Activated CD4-positive, alpha-beta T cell treated with anti-CD3 and anti-CD28 coated beads for 48 hours (primary cell): ENCODE measurements at places on chromosomes 4 and X.

GRCh38 chr4:112036886-112037285 lies 108.4 kb upstream of the FAM241A start:
- DNase-seq: no peak

DNA sequence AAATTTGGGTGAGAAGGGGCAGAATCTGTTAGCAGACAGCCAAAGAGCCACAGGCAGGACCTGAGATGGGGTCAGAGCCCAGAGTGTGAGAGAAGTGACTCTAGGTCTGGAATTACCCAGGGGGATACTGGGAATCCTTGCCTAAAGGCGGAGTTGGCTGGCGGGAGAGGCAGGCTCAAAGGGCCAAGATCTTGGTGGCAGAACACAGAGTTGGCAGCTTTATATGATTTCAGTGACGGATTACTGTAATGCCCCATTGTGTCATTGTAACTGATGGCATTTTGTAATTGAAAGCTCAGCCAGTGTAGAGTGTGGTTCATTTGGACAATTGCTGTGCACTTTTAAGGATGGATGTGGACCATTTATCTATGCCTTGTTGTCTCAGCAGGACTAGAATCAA lies 77.3 kb downstream of the SMIM20 start:
- no peak for DNase-seq

DNA sequence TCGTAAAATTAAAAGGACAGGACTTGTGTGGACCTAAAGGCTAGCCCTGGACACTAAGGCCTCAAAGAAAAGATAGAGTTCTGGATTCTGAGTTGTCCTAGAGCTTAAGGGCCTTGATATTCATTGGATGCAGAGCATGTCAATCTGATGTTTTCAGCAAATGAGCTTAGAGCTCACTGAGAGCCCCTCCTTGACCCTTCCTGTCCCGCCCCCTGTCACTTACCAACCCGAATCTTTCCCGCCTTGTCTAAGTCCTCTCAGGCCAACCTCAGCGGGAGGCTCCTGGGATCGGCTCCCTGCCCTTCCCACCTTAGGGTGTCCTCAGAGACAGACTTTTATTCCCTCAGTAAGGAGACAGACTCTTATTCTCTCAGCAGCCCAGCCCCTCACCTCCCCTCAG lies at the start of gene CT47C1:
Gene CT47C1 (plus strand): TSS at position 250 of the 400 bp plus-strand sequence. CDS start 233 bp downstream, outside the sequence.
- DNase-seq: no peak

DNA sequence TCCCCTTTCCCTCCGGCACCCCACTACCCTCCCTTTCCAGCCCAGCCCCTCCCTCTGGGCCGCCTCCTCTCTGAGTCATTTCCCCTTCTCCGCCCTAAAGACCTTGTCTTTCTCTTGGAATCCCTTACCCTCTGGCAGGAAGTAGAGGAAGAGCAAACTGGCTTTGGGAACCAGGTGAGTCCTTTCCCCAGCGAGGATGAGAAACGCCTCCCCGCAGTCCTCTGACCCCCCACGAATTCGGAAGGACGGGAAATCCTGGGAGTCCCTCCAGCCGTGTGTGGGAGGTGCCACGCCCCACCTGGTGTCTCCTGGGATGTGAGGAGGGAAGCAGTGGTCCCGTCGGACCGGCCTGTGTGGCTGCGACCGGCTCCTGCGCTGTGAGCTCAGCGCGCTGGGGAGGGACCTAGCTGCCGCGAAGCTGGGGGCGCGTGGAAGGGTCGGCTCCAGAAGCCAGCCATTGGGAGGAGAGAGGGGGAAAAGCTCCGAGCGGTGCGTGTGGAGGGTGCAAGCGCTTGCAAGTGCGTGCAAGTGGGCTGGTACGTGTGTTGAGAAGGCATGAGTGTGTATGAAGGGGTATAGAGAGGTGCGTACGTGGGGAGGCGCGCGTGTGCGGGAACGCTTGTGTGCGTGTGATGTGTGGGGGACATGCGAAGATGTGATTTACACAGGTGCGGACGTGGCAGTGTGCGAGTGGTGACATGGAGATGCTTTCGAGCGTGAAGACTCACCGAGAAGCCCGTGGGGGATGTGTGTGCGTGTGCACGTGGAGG lies 46.3 kb downstream of the TEX13B start:
- no peak for DNase-seq

DNA sequence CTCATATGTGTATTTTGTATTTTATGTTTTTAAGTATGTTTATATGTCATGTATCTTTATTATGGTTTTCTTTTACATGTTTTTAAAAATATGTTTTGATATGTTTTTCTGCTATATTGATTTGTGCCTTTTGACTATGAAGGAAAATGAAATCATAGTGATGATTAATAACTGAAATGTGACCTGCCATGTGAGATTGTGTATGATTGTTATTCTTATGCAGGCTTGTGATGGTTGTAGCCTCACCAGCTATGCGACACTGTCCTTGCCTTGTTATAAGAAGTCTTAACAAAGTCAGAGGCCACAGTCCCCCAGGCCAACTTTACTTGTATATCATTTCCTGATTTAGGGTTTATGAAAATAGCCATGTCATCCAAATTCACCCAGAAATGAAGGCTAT lies 83.2 kb downstream of the TMEM131L start:
- peak; percentile 32 for DNase-seq

DNA sequence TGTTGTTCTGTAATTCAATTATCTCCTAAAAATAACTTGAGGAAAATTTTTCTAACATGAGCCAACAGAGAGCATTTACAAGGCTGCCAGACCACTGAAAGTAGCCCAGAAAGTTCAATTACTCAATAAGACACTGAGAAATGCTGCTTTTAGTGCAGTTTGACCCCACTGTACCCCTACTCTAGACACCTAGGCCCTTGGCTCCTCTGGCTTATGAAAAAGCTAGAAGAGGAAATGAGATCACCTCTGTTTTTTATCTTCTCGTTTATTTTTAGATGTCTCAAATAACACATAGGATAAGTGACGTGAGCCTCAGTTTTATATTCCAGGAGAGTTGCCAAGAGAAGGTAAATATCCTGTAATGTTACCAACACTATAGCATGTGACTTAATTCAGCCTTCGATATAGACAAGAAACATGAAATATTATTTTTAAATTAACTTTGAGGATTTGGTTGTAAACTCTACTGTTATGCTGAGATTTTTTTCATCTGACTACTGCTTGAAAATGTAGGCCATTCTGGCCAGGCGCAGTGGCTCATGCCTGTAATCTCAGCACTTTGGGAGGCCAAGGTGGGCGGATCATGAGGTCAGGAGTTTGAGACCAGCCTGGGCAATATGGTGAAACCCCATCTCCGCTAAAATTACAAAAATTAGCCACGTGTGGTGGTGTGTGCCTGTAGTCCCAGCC lies 24.4 kb downstream of the TNIP3 start:
- DNase-seq: no peak

GRCh38 chrX:151729056-151729725 lies 5.4 kb upstream of the CNGA2 start:
- no peak for DNase-seq

DNA sequence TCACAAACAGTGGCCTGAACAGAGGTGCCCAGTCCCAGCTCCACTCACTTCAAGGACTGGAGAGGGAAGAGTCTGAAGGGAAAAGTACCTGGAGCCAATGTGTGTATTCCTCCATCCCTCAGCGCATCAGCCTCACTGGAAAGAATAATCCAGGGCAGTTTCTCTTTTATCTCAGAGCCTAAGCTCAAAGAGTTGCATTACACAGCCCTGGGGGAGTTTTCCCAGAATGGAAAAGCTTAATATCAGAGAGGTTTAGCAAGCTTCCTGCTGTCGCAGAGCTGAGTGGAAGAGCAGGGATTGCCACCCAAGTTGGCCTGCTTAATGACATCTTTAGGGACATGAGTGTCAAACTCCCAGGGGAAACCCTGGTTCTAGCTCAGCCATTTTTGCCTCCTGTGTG lies 80.4 kb upstream of the MSX1 start:
- DNase-seq: no peak
